NCI-H460 (cell line): ENCODE measurements at places on chromosomes 12 and 14. TPM values are rescaled to one million over a fixed set of nuclear protein-coding genes. Genes with fewer than 3 reads are reported as not detected.

The HSPA2 gene
- 3.8 and 4.5 TPM in 2 replicates for total RNA-seq

DNA sequence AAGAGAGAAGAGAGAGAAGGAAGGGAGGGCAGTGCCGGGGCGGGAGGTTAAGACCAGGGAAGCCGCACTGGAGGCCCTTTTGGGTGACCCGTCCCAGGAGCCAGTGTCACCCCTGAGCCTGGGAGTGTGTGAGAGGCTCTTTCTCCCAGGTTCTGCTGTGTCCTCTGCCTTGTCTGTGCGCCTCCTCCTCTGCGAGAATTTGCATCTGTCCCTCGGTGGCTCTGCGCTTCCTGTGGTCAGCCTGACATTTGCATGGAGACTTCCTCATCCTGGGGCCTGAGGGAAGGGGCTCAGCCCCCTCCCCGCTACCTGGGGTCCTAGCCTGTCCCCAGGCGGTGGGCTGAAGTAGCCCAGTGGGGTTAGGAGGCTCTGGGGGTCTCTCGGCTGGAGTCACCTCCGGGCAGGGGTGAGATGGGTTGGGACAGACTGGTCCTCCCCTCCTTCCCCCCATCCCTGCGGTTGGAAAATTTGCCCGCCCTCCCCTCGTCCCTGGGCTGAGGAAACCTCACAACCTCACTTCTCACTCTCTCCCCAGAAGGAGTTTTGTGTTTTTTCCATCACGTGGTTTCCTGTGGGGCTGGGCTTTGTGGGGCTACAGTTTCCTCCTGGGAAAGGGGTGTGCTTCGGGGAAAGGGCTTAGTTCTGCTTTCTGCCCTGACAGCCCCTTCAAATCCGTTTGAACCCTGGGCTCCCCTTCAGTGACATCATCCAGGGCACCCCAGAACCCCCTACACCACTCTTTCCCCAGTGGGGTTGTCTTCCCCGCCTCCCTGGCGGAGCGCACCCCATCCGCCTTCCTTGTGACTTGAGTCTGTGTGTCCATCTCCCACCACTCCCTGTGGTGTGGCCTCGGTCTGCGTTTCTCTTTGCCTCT is 2.5 kb downstream of the PTPN6 start:
- DNase-seq: no peak

GRCh38 chr12:92551853-92552397 is 150.9 kb upstream of the PLEKHG7 start:
- no peak for DNase-seq

GRCh38 chr14:33963892-33964291 is 13.0 kb upstream of the EGLN3 start:
- no peak for DNase-seq

GRCh38 chr14:74985028-74985310 is 17.8 kb upstream of the EIF2B2 start:
- DNase-seq: no peak
